ENCODE measurements at places on chromosomes 3 and 15.

DNA sequence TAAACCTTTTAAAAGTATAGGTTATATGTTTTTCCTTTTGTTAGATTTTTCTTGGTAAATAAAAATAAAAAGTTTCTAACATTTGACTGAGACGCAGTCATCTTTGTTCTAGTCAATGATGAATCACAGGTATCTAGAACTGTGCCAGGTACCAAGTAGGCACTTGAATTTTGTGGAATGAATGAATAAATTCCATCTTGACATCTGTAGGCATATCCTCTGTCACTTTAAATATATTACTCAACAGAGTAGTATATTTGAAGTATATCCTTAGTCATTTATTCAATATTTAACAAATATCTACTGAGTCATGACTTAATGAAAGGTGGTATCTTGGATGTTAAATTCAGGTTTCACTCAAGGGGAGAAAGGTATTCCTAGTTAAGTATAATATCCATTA, 828.4 kb downstream of the TUSC7 start:
- no peak for DNase-seq

GRCh38 chr3:26687466-26687865, 64.9 kb downstream of the LRRC3B start:
- no peak for DNase-seq

DNA sequence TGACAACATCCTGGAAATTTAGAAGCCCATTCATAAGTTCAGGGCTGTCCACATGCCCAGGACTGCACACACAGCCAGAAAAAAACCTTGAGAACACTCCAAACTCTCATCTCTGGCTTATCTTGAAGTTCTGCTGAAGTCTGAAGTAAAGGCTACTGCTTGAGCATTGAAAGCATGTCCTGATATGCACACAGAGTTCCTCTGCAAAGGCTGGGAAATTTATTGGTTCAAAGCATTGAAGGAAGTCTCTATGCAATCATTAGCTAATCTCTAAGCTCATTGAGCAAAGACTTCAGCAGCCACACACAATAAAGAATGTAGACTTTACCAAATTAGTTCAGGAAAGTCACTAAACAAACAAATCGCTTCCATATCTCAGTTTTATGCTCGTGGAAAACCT, 162.0 kb upstream of the STT3B start:
- DNase-seq = no peak

- DNase-seq = no peak
Measured at GRCh38 chr15:68589053-68589452, 10.3 kb downstream of the CORO2B start.

DNA sequence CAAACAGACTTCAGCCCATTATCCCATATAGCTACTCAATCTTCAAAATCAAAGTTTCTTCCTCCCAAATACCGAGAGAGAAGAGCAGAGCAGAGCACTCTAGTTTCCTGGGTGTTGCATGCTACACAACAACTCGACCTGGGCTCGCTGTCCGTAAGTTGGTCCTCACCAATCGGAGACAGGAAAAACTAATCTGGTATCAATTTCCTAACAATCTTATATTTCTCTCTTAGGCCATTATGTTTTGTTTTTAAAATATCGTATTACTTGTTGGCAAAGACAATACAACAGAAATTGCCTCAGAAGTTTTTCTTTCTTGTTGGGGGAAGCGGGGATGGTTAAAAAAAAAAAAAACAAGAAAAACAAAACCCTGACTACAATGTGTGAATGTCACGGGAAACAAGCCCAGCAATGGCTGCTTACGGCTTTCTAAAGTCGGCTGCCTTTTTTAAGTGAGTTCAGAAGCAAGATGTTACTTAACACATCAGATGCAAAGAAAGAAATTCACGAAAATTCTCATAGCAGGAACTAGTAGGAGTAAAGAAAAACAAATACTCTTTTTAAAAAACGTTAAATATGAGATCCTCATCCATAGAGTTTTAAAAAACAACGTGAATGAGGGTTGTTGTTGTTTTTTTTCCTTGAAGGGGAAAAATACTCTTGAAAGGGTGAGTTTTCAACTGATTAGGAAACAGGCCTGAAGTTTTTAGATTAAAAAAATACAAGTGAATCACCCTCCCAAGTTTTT, 1.9 kb downstream of the VGLL4 start:
- DNase-seq = no peak

DNA sequence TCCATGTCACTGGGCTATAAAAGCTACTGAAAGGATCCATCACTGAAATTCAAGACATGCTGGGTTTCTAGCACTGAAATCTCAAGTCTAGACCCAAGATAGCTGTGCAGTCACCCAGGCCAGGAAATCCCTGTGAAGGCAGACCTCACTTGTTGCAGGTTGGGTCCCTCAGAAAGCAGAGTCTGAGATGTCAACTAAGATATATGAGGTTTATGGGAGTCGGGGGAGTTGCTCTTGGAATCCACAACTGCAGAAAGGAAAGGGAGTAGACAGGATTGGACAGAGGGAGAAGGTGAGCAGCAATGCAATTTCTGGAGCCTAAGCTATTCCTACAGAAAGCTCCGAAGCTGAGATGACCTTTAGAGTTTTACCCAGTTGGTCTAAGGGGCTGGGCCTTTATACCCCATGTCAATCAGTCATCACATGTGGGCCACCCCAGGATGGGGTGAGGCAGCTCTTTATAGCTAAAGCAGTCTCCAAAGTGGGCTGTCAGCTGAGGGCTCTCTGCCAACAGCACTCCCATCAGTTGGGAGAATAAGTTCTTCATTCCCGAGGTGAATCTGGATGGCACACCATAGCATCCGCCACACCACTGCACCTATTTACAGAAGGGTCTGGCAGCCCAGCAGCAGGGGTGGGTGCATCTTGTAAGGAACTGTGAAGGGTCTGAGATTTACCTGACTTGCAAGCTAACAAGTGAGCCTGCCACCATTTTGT, 52.3 kb upstream of the ACVR2B start:
- DNase-seq = no peak

Data from GF-D8 (cell line).